Stimulated activated CD4-positive, alpha-beta T cell treated with anti-CD3 and anti-CD28 coated beads, TNF-alpha, amount 100 ng/mL, for 1 hour (primary cell): ENCODE measurements at places on chromosomes 16 and 17.
A peak's percentile ranks its signal among the peaks of the same experiment; 100 is the strongest.

DNA sequence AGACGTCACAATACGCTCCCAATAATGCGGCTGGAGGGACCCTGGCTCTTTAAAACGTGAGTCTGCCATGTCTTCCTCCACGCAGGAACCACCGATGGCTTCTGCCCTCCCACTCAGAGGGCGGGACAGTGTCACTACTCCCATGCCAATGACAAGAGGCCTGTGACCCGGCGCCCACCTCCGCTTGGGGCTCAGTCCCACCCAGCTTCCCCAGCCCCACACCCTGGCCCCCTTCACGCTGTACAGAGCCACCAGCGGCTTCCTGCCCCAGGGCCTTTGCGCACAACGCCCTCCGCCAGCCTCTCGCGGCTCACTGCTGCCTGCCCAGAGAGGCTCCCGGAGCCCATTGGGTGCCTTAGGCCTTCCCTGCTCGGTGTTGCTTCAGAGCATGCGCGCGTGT is 29.5 kb upstream of the ZNF469 start:
- DNase-seq = no peak

GRCh38 chr16:27410761-27411160 is 8.8 kb downstream of the IL21R start:
- no peak for DNase-seq

GRCh38 chr17:44000141-44000860 is 4.1 kb upstream of the NAGS start:
- DNase-seq = no peak

- no peak for DNase-seq
Observed at GRCh38 chr17:10920558-10921108, 82.7 kb upstream of the PIRT start.

DNA sequence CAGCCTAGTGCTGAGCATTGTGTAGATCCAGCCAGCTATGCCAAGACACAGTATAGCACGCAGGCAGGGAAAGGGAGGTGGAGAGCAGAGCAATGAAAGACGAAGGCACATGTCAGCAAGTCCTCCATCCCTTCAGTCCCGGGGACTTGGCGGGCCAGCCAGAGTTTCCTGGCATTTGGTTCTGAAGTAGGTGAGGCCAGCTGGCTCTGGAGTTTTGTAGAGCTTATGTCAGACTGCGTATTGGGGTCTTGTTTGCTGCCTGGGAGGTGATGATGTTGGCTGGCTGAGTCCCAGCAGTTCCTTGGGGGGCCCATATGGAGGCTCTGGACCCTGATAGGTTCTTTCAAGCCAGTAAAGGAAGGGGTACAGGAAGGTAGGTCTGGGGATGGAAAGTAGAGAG is 55.7 kb upstream of the AKTIP start:
- DNase-seq = no peak

- DNase-seq = no peak
Observed at GRCh38 chr16:31664683-31665482, 137.2 kb downstream of the AHSP start.

DNA sequence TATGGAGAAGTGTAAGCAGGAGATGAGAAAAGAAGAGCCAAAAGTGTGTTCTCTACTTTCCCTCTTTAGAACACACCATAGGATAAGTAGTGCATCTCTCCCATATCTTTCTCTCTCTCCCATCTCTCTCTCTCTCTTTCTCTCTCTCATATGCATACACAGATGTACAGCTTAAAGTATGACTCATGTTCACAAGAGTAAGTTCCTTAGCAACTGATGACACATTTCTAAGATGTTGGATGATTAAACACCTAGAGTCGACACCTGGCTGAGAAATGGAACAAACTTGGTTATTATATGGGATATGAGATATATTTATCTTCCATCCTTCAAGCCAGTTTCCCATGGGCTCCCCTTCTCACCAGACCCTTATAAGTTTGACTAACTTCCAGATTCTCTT is 113.5 kb downstream of the TMEM132E start:
- DNase-seq = no peak

- DNase-seq = no peak
Observed at GRCh38 chr17:79176792-79177601, 102.4 kb downstream of the ENGASE start.

GRCh38 chr16:72620853-72621252 is 427.1 kb downstream of the ZFHX3 start:
- DNase-seq = no peak

DNA sequence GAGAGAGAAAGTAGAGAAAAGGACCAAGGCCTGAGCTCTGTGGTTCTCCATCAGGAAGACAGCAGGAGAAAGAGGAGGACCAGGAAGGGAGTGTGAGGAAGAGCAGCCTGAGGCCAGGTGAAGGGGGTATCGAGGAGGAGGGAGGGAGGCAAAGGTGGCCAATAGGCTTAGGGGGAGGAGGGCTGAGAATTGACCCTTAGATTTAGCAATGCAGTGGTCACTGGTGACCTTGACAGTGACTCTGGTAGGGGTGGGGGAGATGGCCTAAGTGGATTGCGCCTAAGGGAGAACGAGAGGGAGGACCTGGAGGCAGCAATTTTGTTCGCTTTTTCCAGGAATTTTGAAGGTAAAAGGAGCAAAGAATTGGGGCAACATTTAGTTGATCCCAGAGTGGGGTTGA is 5.4 kb upstream of the NAGS start:
- no peak for DNase-seq

GRCh38 chr17:67245694-67246402 is 852 bp upstream of the HELZ start:
- DNase-seq = peak; percentile 27

- no peak for DNase-seq
Observed at GRCh38 chr16:71479420-71479819, 9.7 kb downstream of the ZNF19 start.

- DNase-seq = no peak
Observed at GRCh38 chr17:63495491-63495890, 18.6 kb downstream of the ACE start.
